GM12864 (cell line): ENCODE measurements at places on chromosomes 1 and 21.

DNA sequence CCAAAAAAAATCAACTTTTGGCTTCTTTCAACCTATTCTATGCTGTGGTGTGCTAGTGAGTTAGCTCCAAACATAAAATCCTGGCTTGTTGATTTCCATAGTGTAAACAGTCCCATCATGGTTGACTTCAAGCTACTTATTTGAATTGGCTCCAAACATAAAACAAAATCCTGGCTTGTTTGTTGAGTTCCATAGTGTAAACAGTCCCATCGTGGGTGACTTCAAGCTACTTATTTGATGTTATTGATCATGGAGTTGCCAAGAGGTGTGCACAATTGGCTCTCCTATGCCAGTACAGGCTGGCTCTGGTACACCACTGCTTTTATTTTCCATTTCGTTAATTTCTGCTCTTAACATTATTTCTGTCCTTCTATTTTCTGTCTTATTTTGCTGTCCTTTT lies 1.8 kb upstream of the COA6 start:
- no peak for DNase-seq

GRCh38 chr1:29238620-29239002 lies 2.3 kb downstream of the PTPRU start:
- DNase-seq, result no peak

GRCh38 chr1:169484683-169485430 lies 887 bp downstream of the SLC19A2 start:
- no peak for DNase-seq

DNA sequence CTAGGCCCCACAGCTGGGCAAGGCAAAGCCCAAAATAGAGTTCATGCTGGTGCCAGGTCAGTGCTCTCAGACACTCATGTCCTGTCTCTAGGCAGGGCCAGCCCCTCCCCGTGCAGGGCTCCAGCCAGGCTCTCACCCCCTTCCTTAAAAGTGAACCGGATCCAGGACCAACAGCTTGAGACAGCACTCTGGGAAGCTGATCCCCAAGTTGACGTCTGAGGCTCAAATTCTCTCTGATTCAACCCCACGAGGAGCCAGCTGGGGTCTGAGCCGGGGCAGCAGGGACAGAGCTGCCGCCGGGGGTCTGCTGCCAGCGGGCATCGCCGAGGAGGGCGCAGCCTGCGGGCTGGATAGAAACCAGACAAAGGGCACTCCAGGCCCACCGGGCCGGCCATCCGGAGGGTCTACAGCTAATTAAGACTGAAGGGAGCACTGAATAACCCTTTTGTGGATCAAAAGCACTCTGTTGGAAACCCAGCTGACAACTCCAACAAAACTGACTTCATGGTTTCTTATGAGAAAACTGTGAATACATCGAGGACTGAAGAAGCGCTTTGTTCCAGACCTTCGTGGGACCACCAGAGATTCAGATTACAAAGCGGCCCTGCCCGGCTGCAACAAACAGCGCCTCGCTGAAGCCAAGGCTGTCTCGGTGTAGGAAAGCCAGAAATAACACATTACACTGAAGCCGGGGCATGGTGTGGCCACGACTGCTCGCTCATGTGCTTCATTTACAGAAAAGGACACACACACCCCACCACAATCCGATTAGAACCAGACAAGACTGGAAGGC lies 95.8 kb downstream of the PSMG1 start:
- no peak for DNase-seq

DNA sequence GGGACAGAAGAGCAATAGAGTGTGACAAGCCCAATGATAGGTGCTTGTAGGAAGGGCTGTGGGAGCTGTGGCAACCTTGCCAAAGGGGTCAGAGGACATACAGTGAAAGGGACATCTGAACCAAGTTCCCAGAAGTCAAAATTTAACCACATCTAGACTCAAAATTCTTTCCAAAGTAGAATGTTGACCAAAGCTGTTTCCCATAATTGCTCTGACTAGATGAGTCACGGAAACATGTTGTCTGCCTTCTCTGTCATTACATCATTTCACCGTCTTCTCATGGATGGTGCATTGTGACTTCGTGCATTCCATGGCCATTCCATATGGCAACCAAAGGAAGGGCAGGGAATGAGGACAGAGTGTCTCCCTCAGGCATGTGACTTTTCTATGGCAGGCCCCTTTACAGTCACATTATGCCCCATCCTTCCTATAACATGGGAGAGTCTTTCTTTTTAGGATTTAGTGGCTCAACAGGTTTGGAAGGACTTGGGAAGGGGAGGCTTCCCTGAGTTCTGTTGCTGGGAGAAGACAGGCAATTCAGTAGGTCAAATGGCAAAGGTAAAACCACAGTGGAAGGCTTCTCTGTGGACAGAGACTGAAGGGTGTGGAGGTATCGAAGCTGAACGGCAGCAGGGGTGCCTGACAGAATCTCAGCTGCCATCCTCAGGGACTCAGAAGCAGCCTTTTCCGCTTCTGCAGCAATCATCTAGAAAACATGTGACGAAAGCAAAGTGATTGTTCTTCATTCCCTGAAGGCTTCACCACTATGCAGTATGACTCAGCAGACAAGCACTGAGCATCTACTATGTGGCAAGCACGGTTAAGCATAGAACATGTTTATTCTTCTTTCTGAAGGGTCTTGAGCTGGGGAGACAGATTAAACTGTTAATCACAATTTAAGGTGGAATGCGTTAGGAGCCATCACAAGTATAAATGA lies 24.7 kb downstream of the NPHS2 start:
- peak; percentile 19 for DNase-seq

GRCh38 chr1:94255476-94255875 lies 18.1 kb upstream of the ARHGAP29 start:
- no peak for DNase-seq

DNA sequence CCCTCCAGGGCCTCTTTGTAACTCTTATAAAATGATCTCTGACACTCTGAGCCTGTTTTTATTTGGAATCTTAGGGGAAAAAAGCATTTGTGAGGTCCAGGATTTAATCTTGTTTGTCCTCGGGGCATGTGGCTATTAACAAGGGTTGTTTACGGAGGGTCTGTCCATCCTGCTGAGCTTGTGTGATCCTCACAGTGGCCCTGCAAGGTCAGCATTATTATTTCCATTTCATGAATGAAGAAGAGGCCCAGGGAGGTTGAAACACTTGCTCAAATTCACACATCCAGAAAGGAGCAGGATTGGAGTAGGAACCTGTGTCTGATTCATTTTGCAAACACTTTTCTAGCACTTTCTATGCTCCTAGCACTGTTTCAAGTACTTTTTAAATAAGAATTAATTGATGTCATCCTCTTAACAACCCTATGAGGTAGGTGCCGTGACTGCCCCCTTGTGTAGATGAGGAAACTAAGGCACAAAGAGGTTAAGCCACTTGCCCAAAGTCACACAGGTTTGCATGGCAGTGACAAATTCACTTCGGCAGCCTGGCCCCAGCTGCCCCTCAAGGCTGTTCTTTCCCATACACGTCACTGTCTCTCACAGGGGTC lies 178.9 kb downstream of the MIS18A start:
- DNase-seq, result no peak

- DNase-seq, result peak; percentile 30
Observed at GRCh38 chr1:160376525-160377131, 9.8 kb downstream of the NHLH1 start.

DNA sequence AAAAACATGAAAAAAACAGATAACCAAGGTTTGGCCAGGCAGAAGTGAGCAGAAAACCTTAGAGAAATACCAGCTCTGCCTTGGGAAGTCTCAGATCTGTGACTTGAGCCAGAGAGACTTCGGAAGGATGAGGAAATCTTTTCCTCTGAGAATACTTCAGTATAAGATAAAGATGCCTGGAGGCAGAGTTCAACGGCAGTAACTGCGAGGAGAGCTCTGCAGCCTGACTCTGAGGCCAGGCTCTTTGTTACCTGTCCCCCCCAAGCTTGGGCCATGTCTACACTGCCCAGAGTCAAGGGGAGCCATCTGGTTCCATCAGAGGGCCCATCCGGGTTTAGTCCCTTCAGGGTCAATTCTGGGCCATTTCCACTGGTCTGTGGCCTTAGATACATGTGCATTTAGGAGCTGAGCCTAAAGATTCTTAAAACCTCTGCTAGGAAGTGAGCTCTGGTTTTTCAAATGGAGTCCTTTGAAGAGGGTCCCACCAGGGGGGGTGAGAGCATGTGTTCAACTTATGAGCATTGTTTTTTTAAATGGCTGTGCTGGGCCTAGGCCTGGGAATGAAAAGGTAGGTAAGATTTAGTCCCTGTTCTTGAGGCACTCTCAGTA lies 8.7 kb downstream of the KIRREL1 start:
- no peak for DNase-seq

- peak; percentile 18 for DNase-seq
Observed at GRCh38 chr1:6727535-6727934, 25.9 kb upstream of the DNAJC11 start.

GRCh38 chr1:207807690-207808321 lies 56.0 kb downstream of the CD46 start:
- no peak for DNase-seq

DNA sequence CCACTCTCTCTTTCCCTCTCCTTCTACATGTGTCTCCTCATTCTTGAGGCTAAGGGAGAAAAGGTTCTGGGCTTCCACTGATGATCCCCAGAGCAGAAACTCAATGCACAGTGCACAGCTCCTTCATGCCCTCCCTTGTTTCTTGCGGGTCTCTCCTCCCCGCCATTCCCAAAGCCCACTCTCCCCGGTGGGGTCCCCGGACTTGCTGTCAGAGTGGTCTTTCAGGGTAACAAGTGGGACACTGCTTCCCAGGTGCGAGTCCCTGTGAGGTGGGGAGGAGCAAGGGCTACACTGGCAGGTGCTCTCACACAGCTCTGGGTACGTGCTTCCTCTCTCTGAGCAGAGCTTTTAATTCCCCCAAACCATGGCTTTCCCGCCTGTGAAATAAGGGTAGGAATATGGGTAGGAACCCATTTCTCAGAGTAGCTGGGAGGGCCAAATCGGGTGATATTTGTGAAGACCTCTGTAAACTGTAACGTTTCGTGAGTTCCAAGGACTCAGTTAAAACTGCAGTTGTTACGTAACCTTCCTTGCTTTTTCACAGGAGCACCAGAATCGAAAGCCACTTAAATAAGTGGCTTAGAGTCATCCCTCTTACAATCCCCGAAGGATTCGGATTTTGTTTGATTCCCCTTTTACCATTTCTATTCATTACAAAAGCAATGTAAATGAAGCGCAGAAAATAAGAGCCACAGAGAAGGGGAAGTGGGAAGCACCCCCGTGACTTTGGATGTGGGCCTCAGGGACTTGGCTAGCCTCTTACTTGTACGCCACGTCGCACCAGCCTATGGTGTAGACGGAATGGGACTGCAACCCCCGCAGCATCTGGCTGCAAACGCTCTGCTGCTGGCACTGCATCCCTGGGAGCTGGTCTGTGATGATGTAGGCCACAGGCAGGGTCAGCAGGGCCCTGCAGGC lies 6.2 kb downstream of the PGLYRP3 start:
- DNase-seq, result no peak

GRCh38 chr1:102970496-102971078 lies 137.7 kb downstream of the COL11A1 start:
- DNase-seq, result peak; percentile 16

- DNase-seq, result no peak
Observed at GRCh38 chr1:108801101-108801500, 54.6 kb downstream of the STXBP3 start.

DNA sequence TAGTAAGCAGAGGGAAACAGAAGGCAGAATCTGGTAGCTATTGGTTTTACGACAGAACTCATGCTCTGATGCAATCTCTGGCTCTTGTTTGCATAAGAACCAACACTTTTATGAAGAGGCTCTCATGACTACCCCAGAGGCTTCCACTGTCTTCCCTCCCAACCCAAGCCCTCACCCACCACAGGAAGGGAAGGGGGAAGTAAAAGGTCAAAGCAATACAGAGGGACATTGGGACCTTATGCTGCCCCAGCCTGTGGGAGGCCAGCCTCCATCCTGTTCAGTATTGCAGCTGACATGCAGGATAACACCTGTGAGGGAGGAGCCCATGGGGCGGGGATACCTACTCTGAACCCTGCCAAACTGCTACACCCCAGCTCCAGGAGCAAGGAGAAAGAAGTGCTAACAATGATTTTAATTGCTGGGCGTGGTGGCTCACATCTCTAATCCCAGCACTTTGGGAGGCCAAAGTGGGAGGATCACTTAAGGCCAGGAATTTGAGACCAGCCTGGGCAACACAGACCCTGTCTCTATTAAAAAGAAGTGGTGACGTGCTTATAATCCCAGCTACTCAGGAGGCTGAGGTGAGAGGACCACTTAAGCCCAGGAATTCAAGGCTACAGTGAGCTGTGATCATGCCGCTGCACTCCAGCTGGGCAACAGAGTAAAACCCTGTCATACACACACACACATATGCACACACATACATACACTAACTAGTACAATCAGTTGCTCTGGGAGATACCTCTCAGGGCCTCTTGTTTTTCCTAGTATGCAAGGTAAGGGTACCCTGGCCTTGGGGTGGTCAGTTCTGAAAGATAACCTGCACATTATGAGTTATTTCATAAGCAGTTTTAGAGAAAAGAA lies 9.5 kb downstream of the MR1 start:
- no peak for DNase-seq

DNA sequence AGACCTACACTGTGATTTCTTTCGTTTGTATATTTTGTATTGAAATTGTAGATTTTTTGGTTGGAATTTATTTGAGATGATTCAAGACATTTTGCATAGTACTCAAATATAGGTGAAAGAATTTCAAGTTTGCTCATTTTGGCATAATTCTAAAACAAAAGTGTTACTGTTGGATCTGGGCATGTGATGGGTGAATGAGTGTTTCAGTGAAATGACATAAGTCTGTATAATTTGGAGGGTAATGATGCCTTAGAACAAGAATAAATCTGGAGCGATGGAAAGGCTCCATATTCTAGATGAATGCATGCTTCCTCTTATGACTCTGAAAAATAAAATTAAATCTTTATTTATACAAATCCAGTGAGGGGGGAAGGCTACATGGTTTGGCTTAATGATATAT lies 41.0 kb downstream of the NFIA start:
- no peak for DNase-seq

- DNase-seq, result no peak
Observed at GRCh38 chr1:157176591-157177121, 38.5 kb upstream of the ETV3 start.
